ENCODE measurements at places on chromosomes 5 and 9.

DNA sequence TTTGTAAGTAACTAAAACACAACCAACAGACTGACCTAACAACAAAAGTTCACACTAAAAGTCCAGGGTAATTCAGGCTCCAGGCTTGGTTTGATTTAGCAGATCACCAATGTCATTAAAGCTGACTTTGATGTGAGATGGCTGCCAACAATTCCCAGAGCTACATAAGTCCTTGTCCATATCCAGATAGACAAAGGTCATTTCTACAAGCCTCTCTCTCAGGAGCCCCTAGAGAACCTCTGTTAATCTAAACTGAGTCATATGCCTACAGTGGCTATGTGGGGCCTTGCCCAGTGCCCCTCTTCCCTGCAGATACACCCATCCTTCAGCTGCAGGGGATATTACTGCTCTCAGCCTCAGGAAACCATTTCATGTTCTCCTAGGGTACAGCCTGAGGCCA, 18.2 kb upstream of the ANP32B start:
- no peak for DNase-seq

DNA sequence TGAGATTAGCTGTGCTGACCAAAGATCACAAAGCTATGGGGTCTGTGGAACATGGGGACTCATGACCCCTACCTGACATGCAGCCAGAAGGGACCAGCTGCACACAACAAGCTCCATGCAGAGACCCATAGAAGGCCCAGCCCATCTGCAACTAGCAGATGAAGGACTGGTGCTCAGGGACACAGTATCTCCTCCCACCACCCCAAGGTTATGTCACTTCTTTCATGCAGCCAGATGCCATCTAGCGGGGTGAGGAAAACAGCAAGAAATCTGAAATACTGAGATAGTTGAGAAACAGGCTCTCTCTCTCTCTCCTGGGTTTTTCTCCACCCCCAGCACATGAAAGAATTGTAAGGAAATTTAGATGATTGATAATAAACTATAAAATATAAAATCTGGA, 161.3 kb upstream of the DAPK1 start:
- DNase-seq: no peak

DNA sequence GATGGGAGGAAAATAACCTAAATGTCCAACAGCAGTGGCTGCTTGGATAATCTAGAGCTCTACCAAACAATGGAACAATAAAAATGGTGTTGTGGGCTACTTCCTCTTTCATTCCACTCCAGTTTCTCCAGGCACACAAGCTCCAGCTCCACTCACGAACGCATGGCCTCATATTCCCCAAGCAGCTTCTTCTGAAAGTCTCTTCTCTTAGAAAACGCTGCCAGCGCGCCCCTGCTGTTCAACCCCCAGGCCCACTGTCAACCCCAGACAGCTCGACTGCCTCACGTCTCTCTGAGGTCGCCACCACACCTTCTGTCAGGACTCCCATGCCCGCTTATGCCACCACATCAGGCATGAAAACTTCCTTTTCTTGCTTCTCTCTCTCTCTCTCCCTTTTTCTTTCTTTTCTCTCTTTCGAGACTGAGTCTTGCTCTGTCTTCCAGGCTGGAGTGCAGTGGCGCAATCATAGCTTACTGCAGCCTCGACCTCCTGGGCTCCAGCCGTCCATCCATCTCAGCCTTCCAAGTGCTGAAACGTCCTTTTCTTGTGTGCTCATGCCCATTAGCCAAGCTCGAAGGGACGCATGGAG, 16.2 kb downstream of the OR2V2 start:
- DNase-seq: no peak

- DNase-seq: peak; percentile 75
These were observed 30.7 kb downstream of the RAI14 start for GRCh38 chr5:34686762-34687268.

DNA sequence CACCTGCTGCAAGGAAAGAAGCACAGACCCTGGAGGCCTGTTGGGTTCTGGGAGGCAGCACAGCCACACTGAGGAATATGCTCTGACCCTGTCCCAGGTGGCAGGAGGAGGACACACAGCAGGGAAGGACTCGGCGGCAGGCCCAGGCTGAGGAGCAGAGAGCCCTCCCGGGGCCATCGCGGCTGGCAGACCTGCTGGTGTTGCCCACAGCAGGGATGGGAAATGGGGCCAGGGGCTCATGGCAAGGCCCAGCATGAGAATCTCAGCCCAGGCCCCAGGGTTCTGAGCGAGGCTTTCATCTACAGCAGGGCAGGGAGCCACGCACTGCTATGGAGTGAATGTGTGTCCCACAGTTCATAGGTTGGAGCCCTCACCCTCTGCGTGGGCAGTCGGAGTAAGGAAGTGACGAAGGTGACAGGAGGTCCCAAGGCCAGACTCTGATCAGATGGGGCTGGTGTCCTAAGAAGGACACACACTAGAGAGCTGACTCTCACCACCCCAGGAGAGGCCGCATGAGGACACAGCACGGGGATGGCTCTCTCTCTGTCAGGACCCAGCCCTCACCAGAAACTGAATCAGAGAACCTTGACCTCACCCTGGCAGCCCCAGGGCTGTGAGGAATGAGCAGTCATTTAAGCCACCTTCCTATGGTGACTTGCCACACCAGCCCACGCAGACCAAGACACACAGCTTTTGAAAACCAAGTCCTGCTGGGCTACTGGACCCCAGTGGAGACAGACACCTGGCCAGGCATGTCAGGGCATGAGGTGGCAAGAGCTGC, 10.3 kb upstream of the GPSM1 start:
- no peak for DNase-seq

DNA sequence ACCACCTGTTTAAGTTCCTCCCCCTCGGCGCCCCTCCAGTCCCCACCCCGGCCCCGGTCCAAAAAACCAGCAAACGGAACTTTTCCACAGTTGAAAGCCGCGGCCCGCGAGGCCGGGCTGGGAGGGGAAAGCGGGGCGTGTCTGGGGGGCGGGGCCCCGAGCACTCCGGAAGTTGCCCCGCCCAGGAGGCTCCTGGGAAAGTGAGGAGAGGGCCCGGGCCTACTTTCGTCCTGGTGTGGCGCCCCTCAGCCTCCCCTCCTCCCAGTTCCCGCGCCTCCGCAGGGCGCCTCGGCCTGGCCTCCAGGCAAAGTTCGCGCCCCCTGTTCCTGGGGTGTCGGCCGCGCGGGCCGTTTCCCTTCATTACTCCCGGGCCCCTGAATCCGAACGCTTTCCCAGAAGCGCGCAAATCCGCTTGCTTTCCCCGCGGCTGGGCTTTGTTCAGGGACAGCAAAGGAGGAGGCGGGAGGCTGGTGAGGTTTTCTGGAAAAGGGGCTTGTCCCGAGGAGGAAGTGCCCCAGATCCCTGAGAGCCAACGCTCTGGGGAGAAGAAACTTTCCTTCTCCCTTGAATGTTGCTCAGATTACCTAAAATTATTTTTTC, 4.5 kb upstream of the DMRT3 start:
- peak; percentile 78 for DNase-seq

- peak; percentile 51 for DNase-seq
These were observed 111.7 kb upstream of the TMEM161B start for GRCh38 chr5:88380332-88380731.
